ENCODE measurements at places on chromosomes 7 and 10.

- DNase-seq, result peak; percentile 92
Measured at GRCh38 chr7:81161451-81162075, 242.7 kb upstream of the SEMA3C start.

DNA sequence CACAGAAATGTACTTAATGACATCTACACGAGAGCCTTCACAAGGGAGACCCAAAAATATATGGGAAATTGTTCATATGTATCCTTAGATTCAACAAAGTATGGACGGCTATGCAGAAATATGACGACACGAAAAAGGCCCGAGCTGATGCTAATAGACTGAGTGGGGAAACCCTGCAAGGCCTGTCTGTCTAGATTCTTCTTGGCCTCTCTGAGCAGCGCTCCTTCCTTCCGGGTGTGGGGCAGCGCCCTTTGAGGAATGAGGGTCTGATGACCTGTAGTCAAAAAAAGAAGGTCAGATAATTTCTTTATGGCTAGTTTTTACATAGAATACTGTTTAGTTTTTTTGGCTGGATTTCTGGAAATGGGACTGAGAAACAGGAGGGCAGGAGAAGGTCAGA, 192.8 kb upstream of the AKR1E2 start:
- no peak for DNase-seq

GRCh38 chr7:138916275-138916674, 64.9 kb downstream of the KIAA1549 start:
- DNase-seq, result no peak

- DNase-seq, result no peak
Measured at GRCh38 chr10:74937266-74937856, 111.0 kb downstream of the KAT6B start.

- DNase-seq, result no peak
Measured at GRCh38 chr7:157979636-157980340, 607.8 kb downstream of the PTPRN2 start.

DNA sequence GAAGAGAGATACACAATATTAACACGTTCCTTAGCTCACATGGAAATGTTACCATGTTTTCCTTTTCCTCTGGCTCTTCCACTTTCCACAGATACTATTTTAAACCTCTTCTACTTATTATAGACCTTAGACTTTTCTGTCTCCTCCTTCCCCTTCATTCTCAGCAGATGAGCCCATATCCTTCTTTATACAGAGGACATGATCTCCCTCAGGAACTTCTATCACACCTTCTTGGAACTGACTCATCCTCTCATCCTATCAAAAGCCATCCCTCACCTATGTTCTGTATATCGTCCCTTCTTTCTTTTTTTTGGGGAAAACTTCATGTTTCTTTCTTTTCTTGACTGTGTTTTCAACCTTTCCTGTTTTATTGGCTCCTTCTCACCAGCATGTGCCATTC, 20.8 kb downstream of the MTPN start:
- DNase-seq, result no peak

DNA sequence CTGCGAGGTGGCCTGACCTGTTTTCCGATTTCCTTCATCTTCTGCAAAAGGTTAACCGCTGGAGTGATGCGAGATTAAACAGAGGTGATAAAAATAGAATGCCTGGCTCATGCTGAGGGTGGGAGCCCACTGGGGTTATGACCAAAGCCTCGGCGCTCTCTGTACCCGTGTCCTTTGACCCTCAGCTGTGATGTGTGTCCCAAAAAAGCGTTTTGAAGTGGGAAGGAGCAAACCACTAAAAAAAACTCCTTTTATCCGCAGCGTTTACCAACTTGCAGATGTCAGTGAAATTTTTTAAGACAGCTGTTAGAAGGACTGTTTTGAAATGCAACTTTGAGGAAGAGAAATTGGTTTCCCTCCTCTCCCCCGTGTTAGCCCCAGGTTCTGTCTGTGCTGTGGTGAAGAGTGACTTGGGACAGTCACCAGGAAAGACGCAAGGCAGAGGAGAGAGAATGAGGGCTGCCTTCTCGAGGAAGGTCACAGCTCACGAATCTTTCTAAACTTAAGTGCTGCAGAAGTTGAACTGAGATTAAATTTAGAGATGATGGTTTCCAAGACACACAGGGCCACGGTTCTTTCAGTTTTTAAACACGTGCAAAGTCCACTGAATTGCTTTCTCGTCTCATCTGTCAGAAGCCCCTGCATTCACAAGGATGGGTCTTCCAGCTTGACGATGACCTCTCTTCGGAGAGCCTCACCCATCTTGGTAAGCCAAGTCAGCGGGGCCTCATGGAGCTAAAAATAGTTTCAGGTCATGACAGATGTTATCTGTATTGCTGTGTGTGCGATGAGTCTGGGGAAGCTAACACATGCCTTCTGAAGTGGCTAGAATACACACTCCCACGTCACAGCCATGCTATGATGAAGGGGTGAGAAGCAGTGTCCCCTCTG, 27.6 kb downstream of the AMZ1 start:
- no peak for DNase-seq

- no peak for DNase-seq
Measured at GRCh38 chr10:58593008-58593407, 80.3 kb downstream of the BICC1 start.

DNA sequence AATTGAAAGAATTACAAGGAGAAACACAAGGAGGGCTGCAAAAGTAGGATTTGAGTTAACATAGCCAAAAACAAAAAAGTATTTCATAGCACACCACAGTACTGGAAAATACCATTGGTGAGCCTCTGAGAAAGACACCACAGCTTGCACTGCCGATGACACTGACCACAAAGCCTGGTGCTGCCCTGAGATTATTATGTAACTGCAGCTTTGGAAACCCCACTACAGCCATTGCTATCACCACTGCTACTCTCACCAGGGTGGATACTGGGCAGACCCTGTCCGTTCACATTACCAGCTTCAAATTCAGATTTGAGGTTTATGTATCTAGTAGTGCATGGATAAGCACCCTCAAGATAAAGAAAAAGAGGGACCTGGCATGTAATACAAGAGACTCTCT, 1246.7 kb upstream of the SORCS1 start:
- DNase-seq, result no peak

- no peak for DNase-seq
Measured at GRCh38 chr7:101200504-101200861, 353 bp downstream of the MOGAT3 start.

DNA sequence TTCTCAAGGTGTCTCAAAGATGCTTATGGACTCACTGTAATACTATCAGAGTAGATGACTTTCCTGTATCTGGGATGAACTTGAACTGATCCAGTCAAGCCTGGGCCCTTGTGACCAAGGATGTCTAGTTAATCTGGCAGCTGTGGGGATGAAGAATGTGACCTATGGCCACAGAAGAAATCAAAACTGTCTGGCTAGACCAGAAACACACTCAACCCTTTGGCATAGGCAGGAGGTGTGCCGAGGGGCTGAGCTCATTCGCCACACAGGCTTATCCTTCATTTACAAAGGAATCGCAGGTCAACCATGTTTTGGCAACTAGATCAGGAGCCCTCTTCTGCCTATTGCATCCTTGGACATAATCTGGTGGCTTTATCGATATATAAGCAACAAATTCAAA, 110.6 kb downstream of the ATXN7L1 start:
- DNase-seq, result no peak

DNA sequence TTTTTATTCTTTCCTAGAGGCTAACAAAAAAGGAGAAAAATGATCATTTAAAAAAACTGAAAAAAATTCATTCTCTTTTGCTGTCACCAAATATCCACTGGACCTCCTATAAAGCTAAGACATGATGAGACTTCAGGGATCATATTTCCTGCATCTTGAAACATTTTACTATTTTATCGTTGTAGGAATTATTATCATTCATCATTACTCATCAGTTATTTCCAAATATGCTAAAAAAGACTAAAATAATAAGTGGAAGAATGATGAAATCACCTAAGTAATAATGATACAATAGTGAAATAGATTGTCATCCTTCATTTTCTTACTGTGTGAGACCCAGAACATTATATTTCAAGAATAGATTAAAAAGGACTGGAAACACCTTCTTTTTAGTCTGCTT, 28.3 kb downstream of the TAF3 start:
- no peak for DNase-seq

- no peak for DNase-seq
Measured at GRCh38 chr7:43868681-43869005, 674 bp downstream of the MRPS24 start.

DNA sequence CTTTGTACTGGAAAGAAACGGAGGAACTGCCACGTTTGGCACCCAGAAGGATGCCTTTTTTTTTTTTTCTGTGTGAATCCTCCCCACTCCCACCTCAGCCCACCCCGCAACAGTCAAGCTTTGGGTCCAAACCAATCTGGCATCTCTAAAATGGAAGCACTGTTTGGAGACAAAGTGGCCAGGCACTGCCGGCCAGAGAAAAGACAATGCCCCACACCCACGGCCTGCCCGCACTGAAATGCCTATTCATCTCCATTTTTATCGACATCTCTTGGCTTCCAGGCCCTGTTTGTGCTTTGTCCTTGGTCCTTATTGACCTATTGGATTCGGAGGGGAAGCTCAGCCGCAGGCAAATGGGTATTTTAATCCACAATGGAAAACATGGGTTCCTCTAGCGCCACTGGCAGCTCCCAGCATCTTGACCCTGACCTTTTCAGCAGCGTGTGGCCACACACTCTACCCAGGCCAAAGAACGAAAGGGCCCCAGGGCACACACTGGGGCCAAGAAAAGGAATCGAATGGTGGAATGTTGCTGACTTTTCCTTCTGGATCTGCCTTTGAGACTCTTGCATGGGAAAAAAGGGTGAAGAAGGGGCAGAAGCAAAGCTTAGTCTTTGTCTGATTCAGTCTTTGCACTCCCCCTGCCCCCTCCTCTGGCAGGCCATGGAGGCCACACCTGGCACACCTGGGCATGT, 162.6 kb upstream of the CDCA7L start:
- no peak for DNase-seq

DNA sequence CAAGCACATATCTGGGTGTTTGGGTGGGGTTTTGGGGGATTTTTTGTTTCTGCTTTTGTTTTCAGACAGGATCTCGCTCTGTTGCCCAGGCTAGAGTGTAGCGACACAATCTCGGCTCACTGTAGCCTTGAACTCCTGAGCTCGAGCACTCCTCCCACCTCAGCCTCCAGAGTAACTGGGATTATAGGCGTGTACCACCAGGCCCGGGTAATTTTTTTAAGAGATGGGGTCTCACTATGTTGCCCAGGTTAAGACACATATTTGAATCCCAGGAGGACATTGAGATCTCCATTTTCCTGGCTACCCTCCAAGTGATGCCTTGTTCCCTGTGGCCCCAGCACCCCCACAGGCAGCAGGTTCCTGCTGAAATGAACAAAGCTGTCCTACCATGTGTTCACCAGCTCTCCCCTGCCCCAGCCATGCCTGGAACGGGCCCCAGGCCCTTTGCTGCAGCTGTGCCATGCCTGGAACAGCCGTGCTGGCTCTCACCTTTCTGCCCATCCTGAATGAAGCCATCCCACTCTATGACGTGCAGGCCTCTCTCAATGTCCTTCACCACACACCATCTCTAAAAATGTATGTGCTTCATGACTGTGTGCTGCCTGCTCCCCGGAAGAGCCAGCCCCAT, 55.0 kb upstream of the DNAAF5 start:
- DNase-seq, result no peak

GRCh38 chr7:95527776-95528250, 42.1 kb downstream of the ASB4 start:
- DNase-seq, result no peak

DNA sequence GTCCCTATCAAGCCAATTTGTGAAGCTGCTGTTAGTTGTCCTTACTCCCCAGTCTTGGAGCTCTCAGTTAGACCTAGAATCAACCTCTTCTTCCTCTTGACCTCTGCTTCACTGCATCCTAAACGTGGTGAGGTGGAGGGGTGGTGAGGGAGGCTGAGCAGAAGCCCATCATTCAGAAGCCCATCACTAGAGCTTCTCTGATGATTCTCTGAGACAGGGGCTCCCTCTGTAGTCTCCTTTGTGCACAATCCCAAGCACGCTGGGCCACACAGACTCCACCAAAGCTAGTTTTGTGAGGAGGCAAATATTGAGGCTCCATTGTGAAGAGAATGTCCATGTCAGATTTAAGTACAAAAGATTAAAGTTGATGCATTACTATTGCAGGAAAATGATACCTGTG, 163.8 kb upstream of the PRSS1 start:
- DNase-seq, result no peak

- no peak for DNase-seq
Measured at GRCh38 chr7:151725844-151726651, 150.9 kb downstream of the PRKAG2 start.

GRCh38 chr7:1331561-1332467, 99.1 kb downstream of the UNCX start:
- no peak for DNase-seq
